Small intestine (tissue), 16 donors: ENCODE measurements at places on chromosomes 13 and 19. TPM values are rescaled to one million over a fixed set of nuclear protein-coding genes. Genes with fewer than 3 reads are reported as not detected.

DNA sequence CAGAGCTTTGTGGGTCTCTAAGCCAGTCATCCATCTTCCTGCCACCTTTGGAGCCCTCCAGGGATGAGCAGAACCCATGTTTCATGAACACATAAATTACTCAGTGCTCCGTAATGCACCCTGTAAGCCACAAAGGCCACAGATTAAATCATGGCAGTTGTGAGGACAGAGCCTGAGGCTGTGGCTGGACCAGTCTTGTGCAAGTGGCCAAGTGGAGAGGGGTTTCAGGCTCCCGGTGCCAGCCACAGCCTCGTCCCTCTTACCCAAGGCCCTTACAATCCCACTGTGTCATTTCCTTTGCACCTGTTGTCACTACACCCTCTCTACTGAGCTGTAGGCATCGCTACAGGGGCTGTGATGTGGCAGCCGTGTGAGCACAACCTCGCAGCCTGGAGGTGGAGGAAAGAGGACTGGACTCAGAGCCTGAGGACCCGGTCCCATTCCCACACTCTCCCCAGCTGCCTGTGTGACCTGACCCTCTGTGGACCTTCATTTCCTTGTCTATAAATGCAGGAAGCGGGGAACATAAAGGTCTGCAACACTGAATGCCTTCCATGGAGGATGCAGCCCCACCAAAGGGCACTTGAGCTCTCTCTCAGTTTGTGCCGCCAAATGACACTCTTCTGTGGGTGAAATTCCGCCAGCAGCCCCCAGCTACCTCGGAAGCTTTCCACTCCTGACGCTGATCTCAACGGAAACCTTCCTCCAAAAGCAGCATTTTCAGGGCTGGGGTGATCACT, 792.0 kb downstream of the UQCRFS1 start:
- H3K36me3 ChIP-seq = no peaks in the 10 kb centered on the region
- H3K27ac ChIP-seq = no peak overlapping the region
- peaks cover 3% of the 10 kb centered on the region for H3K27me3 ChIP-seq
- no peak for DNase-seq
- H3K4me1 ChIP-seq = no peaks in the 10 kb centered on the region
- H3K4me3 ChIP-seq = no peak overlapping the region

- H3K36me3 ChIP-seq = no peaks in the 10 kb centered on the region
- peaks cover 3% of the 10 kb centered on the region for H3K4me1 ChIP-seq
- DNase-seq = peak; percentile 55
Observed at GRCh38 chr13:111114362-111115060, 599 bp upstream of the ARHGEF7 start.

- H3K27me3 ChIP-seq = no peaks in the 10 kb centered on the region
- no peak overlapping the region for H3K27ac ChIP-seq
- peaks cover 4% of the 10 kb centered on the region for H3K4me1 ChIP-seq
- H3K4me3 ChIP-seq = no peak overlapping the region
Observed at GRCh38 chr13:32728327-32728726, 142.1 kb downstream of the PDS5B start.

DNA sequence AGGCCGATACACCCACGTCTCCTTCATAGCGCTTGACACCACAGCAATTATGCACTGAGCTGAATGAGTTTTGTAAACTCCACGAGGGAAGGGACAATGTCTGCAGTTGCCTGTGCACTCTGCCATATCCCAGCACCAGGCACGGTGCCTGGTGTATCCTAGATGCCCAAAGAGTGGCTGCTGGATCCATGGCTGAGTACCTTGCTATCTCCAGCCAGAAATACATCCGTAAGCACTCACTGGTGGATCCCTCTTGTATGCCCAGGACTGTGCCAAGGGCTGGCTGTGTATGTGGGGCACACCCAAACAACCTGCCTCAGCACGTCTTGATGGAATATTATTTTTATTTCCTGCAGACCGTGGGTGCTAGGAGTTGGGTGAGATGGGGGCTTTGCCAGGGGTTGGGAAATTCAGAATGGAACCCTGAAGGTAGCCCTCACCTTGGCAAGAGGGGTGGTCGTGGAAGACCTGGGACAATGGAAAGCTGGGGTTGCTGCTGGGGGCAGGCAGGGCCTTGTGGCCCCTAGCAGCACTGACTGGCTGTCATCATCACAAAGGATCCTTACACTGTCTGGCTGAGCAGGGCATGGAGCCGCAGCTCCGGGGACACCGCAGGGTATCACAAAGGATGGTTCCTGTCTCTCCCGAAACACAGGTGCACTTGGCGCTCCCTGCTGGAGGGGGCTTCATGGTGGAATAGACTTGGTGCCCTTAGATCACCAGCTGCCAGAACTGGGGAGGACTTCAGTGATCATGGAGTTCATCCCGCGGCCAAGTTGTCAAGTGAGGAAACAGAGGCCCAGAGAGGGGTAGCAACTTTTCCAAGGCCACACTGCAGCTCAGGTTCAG, 131.3 kb downstream of the URI1 start:
- H3K4me3 ChIP-seq = no peak overlapping the region
- no peaks in the 10 kb centered on the region for H3K36me3 ChIP-seq
- H3K27ac ChIP-seq = no peak overlapping the region
- no peaks in the 10 kb centered on the region for H3K27me3 ChIP-seq
- DNase-seq = no peak
- H3K4me1 ChIP-seq = no peaks in the 10 kb centered on the region

GRCh38 chr13:20525144-20525600, 485 bp downstream of the CRYL1 start:
- peak overlapping the region; percentile 98 for H3K27ac ChIP-seq
- peaks cover 4% of the 10 kb centered on the region for H3K36me3 ChIP-seq
- H3K4me3 ChIP-seq = peak overlapping the region; percentile 53
- peaks cover 31% of the 10 kb centered on the region for H3K4me1 ChIP-seq
- DNase-seq = peak; percentile 67
- no peaks in the 10 kb centered on the region for H3K27me3 ChIP-seq

- no peak overlapping the region for H3K27ac ChIP-seq
- no peaks in the 10 kb centered on the region for H3K27me3 ChIP-seq
- DNase-seq = peak; percentile 66
- H3K4me3 ChIP-seq = no peak overlapping the region
Observed at GRCh38 chr13:95296326-95296925, 4.8 kb downstream of the ABCC4 start.

DNA sequence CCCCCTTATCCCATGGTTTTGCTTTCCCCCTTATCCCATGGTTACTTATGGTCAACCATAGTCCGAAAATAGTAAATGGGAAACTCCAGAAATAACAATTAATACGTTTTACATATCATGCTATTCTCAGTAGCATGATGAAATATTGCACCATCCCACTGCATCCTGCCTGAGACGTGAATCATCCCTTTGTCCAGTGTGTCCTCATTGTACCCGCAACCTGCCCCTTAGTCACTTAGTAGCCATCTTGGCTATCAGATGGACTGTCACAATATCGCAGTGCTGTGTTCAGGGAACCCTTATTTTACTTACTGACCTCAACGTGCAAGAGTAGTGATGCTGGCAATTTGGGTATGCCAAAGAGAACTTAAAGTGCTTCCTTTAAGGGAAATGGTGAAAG, 10.5 kb upstream of the NBEA start:
- no peaks in the 10 kb centered on the region for H3K27me3 ChIP-seq
- DNase-seq = no peak
- H3K36me3 ChIP-seq = no peaks in the 10 kb centered on the region

- no peak overlapping the region for H3K4me3 ChIP-seq
- DNase-seq = no peak
- H3K27me3 ChIP-seq = no peaks in the 10 kb centered on the region
- H3K36me3 ChIP-seq = no peaks in the 10 kb centered on the region
- no peak overlapping the region for H3K27ac ChIP-seq
Observed at GRCh38 chr13:22561581-22561980, 619.2 kb upstream of the SGCG start.

DNA sequence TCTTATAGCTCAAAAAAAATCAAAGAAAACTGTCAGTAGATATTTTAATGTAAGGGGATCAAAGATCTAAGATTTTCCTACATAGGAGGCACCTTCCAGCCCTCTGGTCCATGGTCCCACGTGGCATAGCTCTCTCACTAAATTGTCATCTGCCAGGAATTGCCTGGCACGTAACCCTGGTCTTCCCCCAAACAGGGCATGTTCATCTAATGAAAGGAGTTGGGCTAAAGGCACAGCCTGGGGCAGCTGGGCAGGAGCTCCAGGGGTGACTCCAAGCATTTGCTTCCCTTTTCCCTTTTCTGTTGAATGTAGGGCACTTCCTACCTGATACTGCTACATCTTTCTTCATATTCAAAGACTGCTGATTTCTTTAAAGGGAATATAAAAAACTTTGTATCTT, 148.7 kb downstream of the COL4A1 start:
- no peak overlapping the region for H3K27ac ChIP-seq
- no peaks in the 10 kb centered on the region for H3K36me3 ChIP-seq
- no peaks in the 10 kb centered on the region for H3K4me1 ChIP-seq
- no peaks in the 10 kb centered on the region for H3K27me3 ChIP-seq
- DNase-seq = no peak

GRCh38 chr19:7742575-7742974, 4.8 kb downstream of the CD209 start:
- H3K36me3 ChIP-seq = no peaks in the 10 kb centered on the region
- no peak overlapping the region for H3K27ac ChIP-seq

DNA sequence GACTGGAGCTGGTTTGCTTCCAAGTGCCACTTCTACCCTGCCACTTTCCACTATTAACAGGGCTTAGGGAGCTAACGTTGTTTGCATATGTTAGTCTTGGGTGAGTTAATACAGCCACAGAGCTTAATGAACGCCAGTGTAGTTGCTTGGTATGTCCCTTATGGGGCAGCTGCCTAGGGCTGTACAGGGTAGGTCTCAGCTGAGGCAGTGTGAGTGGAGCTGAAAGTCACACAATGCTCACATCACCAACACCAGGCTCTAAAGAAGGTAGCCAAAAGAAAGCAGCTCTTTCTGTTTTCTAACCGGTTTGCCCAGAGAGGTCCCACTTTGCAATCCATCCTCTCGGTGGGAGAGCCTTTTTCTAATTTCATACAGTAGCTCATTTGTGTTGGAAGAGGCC, 186.2 kb downstream of the RGCC start:
- H3K4me1 ChIP-seq = no peaks in the 10 kb centered on the region
- H3K27ac ChIP-seq = no peak overlapping the region
- H3K36me3 ChIP-seq = no peaks in the 10 kb centered on the region
- no peaks in the 10 kb centered on the region for H3K27me3 ChIP-seq

The WASF3 gene
- polyA plus RNA-seq = 0.81 TPM

The OCEL1 gene
- polyA plus RNA-seq = 24.0 TPM

The BCKDHA gene
- 19.9 TPM for polyA plus RNA-seq

The COX6B2 gene
- not detected for polyA plus RNA-seq

The RDH8 gene
- polyA plus RNA-seq = not detected

The FPR3 gene
- 3.0 TPM for polyA plus RNA-seq
